Neuronal stem cell (in vitro differentiated cells): ENCODE measurements at places on chromosomes 4 and X.

DNA sequence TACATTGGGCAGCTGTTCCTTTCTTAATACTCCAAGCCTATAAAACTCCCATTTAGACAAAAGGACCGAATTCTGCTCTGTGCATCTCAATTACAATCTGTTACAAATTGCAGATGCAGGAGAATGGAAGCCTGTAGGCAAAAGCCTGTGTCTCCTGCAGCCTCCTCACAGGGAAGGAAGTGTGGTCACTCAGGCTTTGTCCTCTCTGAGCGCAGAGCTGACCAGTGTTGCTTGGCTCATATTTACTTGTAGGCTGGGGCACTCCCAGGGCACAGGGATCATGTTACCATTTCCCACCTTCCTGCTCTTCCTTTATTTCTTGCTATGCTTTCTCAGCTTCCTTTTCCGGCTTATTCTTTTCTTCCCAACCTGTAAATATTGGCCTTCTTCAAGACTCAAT lies 15.7 kb downstream of the SUPT20HL2 start:
- no peak for DNase-seq

DNA sequence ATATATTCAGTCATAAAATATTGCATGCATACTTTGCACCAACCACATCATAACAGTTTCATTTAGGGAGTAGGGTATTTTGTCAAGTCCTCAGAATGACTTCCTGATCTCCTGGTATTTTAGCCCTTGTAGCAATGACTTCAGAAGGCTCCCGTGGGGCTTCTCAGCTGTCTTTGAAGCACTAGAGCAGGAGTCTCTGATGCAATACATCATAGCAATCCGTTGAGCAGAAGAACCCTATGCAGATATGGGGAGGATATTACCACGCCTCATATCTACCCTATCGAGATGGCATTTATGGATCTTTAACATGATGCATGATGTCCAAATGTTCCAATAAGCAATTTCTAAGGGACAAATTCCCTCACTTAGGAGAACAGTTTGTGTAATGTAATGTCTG lies 373.7 kb upstream of the FTHL17 start:
- no peak for DNase-seq

GRCh38 chr4:102620697-102621497 lies 119.7 kb downstream of the NFKB1 start:
- peak; percentile 23 for DNase-seq

GRCh38 chr4:2065106-2065930 lies 6.2 kb downstream of the NAT8L start:
- DNase-seq, result no peak

GRCh38 chr4:53477038-53477565 lies 99.7 kb downstream of the FIP1L1 start:
- no peak for DNase-seq

DNA sequence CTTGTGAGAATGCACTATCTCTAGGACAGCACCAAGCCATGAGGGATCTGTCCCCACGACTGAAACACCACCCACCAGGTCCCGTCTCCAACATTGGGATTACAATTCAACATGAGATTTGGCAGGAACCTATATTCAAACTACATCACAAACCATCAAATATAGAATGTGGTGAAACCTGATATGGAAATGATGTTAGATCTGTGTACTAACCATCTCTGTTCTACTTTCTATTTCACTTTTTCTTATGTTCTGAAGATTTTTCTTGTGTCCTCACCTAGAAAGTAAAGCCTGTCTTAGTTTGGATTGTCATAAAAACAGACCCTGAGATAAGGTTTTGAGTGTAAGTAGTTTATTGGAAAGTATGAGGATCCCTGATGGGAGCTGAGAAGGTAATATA lies 37.8 kb upstream of the TACR3 start:
- DNase-seq, result no peak

DNA sequence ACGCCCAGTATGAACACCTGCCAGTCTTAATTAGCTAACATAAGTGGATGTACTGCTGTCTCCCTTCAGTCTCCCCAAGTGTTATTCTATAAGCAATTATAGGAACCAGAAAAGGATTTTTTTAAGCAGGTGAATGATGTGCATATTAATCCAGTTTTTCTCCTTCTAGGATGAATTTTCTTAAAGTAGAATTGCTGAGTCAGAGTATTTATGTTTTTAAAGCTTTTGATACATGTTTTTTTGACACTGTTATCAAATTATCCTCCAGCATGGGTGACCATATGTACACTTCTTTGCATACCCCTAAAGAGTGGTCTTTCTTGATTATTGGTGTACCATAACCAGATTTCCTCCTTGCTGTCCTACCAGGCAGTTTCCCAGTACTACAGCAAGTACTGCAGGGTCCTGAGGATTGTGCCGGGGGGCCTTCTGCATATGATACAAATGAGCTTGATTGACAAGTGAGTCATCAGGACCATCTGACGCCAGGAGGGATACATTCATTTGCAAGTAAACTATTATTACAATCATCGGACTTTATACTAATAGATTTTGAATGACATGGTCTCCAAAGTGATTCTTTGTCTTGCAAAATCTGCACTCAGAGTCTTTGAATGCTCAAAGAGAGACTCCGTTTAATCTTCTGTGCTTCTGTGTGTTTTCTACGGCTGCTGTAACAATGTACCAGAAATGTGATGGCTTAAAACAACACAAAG lies 10.7 kb upstream of the PCYT1B start:
- DNase-seq, result no peak

DNA sequence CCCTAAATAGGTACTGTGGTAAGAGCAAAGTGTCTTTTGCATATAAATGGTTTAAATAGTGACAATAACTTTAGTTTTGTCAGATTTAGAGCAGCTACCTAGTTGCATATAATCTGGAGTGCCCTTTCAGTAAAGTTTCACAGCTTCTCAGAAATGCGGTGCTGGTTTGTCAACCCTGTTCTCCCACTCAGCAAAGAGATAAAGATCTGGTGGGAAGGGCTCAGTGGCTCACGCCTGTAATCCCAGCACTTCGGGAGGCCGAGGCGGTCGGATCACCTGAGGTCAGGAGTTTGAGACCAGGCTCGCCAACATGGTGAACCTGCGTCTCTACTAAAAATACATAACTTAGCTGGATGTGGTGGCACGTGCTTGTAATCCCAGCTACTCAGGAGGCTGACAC lies 45.6 kb upstream of the TENM3 start:
- DNase-seq, result no peak

DNA sequence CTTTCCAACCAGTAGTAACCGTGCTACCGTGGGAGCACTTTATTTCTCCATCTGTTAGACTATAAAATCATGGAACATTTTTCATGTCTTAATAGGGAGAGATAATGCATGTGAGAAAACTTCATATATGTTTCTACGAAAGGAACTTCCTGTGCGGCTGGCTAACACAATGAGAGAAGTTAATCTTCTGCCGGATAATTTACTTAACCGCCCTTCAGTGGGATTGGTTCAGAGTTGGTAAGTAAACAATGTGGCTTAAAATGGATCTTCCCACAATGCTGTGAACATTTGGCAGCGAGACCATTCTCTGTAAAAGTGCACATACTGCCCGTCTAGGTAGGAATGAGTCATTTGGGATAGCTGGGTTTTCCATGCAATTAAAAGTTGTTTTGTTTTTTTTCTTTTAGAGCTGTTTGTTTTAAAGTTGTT lies 29.6 kb downstream of the PDK3 start:
- no peak for DNase-seq

DNA sequence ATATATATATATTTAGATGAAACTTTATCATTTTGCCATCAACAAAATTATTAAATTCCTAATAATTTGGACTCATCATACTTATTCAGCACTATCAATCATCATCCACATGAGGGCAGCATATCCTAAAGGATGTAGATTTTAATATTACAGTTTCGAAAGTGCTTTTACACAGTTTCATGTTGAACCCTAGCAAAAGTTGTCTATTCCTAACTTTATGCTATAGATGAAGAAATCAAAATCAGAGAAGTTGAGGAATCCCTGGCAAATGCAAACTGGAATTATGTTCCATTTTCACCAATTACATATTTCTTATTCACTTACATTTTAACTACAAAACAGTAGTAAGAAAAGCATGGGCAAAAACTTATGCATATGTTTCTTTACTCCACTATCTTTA lies 36.6 kb upstream of the UGT2A1 start:
- DNase-seq, result peak; percentile 15

- DNase-seq, result no peak
Observed at GRCh38 chr4:89995814-89996213, 101.2 kb downstream of the MMRN1 start.

GRCh38 chrX:24080704-24081103 lies 25.9 kb downstream of the EIF2S3 start:
- no peak for DNase-seq

- no peak for DNase-seq
Observed at GRCh38 chr4:140240237-140240636, 86.3 kb upstream of the MAML3 start.

- DNase-seq, result no peak
Observed at GRCh38 chr4:7661846-7662506, 227.2 kb upstream of the PSAPL1 start.
